ENCODE measurements at places on chromosomes 2 and 18.

DNA sequence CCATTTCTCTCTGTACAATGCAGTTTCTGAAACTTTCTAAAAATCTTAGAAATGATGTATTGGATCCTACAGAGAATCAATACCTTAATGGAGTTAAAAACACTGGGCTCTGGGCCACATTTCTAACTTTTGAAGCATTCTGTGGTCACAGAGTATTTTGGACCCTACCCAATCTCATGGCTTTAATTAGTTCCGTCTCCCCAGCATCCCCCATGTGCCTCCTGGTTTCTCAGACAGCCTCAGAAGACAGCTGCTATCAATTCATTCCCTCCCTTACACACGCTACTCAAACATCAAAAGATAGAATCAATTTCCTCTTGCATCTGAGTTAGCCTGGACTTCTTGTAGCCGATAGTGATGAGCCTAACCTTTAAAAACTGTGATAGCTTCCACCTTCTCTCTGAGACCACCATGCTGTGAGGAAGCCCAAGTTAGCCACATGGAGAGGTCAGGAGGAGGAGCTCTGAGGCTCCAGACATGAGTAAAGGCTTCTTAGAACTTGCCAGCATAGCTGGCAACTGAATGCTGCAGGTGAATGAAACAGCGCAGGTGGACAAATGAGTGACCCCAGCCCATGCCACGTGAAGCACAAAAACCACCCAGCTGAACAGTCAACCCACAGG, 10.4 kb downstream of the ADCY3 start:
- DNase-seq = no peak

GRCh38 chr2:223219872-223220657, 168.1 kb downstream of the KCNE4 start:
- no peak for DNase-seq

DNA sequence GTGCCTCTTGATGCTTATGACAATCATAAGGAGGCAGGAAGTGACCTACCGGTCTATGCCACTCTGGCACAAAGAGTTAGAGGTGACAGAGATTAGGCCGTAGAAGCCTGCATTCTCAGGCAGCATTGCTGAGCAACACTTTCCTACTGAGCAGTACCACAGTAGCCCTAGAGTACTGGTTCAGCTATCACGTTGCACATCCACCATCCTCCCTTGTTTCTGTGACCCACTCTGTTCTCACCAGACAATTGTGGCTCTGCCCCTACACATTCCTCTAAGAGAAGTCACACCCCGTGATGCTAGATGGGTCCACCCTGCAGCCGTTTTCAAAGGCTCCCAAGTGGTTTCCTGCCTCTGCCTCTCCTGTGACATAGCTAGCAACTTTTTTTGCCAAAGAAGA, 22.6 kb upstream of the SUCLG1 start:
- no peak for DNase-seq

DNA sequence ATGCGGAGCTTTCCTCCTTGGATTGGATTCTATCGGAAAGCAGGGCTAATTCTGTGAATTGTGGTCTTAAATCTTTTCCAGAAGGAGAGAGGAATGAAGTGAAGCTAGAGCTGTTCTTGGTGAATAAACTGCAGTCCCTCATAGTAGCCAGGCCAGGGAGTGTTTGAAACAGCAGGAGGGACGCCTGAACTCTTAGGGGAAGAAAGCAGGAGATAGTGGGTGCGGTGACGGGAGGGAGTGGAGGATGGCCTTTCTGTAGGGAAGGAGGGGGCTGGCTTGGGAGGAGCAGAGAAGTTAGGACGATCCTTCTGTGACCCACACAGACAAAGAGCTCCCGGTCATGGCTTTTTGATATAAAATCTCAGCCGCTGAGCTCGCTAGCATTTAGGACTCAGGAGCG, 47.5 kb upstream of the KCNF1 start:
- DNase-seq = no peak

- DNase-seq = no peak
Measured at GRCh38 chr2:156792242-156792840, 356.2 kb downstream of the GPD2 start.

DNA sequence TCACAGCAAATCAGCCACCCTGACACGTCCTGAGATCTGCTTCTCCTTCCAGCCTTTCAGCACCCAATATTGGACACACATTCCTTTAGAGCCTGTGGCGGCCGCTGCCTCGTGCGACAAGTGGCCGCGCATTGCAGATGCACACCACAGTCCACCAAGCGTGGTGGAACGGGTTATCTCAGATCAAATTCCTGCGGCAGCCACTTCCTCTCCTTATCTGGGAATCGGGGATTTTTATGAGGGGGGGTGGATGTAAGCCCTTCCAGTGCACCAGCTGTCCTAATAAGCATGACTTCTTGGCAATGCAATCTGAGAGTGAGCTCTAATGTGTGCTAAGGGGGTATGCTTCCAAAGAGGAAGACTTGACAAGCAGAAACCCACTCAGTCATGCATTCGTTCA, 18.3 kb upstream of the BMP10 start:
- no peak for DNase-seq

DNA sequence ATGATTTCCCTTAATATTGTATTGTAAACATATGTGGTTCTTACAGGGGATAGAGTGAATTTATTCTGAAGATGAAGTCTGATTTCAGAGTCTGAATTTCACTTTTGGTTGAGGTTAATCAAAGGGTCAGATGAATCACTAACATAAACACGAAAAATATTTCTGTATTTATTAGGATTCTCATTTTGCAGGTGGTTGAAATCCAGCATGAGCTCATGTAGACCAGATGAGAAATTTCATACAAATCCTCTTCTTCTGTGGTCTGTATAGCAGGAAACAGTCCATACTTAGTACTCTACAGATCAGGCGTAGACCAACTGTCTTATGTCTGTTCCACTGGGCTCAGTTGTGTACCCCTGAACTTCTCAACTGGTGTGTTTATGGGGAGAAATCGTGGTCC, 157.8 kb downstream of the BABAM2 start:
- no peak for DNase-seq

DNA sequence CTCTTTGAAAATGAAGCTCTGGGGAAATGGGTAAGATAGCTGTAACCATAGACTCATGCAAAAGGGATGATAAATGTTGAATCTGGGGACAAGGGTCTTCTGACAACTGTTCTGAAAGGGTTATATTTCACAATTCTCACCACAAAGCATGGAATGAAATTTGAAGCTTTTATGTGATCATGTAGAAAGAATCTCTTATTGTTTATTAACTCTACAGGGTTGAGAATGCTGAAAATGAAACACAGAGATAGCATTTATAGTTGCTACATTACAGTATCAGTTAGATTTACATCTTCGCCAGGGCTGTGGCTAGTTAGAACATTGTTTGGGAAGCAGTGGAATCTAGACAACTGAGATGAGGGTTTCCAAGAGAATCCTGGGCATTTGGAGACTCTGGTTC, 97.4 kb upstream of the LHCGR start:
- no peak for DNase-seq

DNA sequence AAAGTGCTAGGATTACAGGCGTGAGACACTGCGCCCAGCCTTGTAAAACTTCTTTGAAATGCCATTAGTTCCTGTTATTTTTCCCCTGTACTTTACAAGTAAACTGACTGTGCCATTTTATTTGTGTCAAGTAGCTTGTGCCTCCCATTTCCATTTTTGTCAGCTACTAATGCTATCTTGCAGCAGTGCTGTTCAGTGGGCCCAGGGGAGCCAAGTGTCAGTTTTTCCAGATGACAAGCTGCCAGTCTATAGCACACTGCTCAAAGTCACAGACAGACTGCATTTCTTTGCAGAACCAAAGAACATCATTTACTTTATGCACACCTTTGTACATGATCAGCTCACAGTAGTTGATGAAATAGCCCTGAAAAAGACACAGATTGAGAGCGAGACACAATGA, 901.3 kb upstream of the CDH2 start:
- no peak for DNase-seq

- DNase-seq = no peak
Measured at GRCh38 chr2:196957881-196958525, 31.5 kb upstream of the PGAP1 start.

DNA sequence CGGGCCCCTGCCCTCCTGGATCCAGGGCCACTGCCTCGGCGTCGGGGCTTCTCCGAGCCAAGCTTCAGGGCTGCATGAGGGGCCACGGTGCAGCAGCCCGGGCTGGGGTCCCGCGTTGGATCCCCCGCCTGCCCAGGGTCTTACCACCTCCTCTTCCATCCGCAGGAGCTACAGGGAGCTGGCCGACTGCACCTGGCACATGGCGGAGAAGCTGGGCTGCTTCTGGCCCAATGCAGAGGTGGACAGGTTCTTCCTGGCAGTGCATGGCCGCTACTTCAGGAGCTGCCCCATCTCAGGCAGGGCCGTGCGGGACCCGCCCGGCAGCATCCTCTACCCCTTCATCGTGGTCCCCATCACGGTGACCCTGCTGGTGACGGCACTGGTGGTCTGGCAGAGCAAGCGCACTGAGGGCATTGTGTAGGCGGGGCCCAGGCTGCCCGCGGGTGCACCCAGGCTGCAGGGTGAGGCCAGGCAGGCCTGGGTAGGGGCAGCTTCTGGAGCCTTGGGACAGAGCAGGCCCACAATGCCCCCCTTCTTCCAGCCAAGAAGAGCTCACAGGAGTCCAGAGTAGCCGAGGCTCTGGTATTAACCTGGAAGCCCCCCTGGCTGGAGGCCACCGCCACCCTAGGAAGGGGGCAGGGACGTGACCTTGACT, 52.1 kb downstream of the RAMP1 start:
- DNase-seq = no peak

GRCh38 chr2:27705851-27706622, 42.3 kb downstream of the SLC4A1AP start:
- DNase-seq = no peak

- DNase-seq = no peak
Measured at GRCh38 chr2:85566265-85566664, 5.0 kb upstream of the GGCX start.

DNA sequence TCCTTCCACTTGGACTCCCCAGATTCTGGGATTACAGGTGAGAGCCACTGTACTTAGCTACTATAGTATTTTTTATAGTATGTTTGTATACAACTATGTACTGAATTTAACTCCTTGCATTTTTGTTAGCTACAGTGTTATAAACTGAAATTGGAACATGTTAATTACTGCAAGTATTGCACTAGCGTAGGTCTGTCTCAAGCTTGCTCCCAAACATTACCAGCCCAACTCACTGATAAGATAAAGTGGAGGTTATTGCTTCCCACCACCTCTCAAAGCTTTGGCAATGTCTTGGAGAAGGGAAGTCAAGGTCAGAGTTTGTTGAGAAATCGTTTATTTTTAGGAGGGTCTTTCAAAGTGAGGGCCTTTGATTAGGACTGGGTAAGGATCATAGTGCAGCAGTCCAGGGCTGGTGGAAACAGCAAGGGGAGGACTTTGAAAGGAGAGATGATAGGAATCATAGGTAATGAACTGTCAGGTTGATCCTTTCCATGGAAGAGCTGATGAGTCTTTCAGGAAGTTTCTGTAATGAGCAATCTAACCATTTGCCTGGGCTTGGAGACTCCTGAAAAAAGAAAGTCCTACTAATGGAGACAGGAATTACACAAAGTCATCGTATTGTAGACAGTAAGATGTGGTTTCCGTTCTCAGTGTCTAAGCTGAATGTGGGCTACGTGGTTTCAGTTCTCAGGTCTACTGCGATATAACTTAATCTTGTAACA, 257.1 kb downstream of the MYO3B start:
- no peak for DNase-seq

- no peak for DNase-seq
Measured at GRCh38 chr18:49135877-49136276, 185.1 kb upstream of the SMAD7 start.
